SJCRH30 (cell line): ENCODE measurements at places on chromosomes 7 and 10. TPM values are rescaled to one million over a fixed set of nuclear protein-coding genes. Genes with fewer than 3 reads are reported as not detected.

Gene WNT2
- 0.03 and 0.06 TPM in 2 replicates for total RNA-seq

Gene TEX47
- not detected in 2 replicates for total RNA-seq

Gene VSTM4
- total RNA-seq = 7.1 and 7.2 TPM in 2 replicates

Gene HHEX
- 2.9 and 4.2 TPM in 2 replicates for total RNA-seq

Gene C10orf105
- not detected in 2 replicates for total RNA-seq

Gene CHN2
- total RNA-seq = 3.5 and 4.7 TPM in 2 replicates

Gene NRG3
- not detected in 2 replicates for total RNA-seq

Gene ABCB1
- not detected in 2 replicates for total RNA-seq

Gene PGAM2
- not detected in 2 replicates for total RNA-seq

Gene ELFN1
- total RNA-seq = 1.3 and 1.7 TPM in 2 replicates

Gene ABCA13
- total RNA-seq = not detected in 2 replicates

DNA sequence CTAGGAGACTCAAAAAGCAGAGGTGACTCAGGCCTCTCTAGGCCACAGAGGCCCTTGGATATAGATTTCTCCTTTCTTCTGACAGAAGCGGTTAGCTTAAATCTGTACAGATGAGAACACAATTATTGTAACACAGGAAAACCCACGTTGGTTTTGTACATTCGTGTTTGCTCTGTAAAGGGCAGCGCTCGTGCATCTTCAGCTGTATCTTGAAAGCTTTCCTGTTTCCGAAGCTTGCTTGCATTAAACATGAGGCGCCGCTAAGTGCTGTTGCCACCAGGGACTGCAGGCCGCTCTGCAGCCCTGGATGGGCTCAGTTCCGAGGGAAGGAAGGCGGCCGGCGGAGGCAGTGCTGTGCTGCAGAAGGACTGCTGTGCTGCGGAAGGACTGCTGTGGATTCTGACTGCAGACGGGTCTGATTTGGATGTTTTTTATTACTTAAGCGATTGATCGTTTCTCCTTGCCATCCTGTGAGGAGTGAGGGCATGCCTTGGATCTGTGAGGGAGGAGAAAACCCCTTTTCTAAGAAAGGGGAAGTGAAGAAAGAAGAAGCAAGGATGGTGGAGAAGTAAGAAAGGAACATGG, 53.3 kb downstream of the FHIP2A start:
- DNase-seq = no peak

DNA sequence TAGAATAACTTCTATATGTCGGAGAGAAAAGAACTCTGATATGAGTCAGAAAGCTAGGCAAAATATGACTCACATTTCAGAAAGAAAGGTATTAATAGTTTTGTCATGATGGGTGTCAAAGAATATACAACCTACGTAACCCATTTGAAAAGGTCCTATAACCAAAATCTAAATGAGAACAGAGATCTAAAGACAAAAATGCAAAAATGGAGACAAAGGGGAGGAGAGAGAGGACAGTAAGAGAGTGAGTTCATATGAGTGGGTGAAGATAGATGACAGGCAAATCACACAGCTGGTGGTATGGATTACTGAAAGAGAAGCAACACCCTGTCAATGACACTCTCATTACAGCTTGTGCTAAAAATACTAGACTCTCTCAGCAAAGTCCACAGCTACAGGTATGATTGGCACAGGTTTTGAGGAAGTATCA, 25.6 kb downstream of the ANKMY2 start:
- no peak for DNase-seq

DNA sequence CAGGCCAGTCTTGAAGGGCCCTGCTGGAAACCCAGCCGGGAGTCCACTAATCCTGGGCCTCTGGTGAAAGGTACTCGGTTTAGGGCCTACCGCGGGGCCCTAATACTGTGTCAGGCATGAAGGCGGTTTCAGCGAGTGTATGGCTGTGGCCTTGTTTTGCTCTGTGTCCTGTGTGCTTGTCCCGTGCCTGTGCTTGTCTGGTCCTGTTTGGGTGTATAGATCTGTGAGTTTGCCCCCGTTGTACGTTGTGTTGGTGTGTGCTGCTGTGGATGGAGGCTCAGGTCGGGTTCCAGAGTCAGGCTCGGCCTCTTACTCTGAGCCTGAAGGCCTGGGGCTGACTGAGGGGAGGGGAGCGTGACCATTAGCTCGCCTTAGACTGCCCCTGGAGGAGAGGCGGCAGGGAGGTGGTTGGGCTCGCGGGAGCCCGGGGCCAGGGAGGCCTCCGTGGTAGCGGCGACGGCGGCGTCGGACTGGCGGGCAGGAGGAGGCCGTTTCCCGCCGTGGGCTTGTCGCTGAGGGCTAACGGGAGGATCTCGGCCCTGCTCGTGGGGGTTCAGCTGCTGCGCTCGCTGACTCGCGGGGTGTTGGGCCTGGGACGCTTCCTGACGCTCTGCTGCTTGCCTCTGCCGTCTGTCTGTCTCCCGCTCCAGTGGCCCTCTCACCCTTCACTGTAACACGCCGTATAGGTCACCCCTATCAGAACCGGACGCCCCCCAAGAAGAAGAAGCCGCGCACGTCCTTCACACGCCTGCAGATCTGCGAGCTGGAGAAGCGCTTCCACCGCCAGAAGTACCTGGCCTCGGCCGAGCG, 2.6 kb downstream of the TLX1 start:
- no peak for DNase-seq

DNA sequence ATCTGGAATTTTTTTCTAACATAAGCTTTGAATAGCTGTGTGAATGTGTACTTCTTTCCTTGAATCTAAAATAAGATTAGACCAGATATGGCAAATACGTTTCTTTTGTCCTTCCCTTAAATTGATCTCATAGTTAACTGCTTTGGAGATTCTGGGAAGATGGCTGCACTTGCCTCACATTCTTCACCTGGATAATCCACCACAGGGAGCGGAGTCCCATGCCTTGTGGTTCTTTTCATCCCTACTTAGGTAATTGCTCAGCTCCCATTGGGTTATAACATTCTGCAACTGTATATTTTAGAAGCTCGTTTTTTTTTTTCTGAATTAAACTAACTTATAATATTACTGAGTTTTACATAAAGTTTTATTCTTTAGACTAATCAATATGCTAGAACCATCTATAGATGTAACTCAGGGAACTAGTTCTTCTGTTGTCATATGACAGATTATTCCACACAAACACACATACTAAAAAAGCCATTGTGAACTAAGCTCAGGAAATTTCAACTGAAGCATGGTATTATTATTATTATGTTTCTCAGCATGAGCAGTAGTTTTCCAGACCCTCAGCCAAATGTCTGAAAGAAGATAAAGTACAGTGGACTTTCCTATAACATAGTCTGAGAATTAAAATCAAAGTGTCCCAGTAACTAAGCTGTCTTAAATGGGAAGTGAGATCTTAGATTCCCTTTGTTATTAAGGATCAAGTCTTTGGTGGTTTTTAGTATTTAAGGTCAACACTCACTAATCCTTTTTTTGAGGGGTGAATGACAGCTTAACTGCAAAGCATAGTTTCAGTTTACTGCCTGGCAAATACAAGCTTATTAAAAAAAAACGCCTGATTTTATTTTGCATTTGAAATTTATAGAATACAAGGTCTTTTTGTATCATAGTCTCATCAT, 182.3 kb downstream of the PPP1R9A start:
- DNase-seq = no peak

DNA sequence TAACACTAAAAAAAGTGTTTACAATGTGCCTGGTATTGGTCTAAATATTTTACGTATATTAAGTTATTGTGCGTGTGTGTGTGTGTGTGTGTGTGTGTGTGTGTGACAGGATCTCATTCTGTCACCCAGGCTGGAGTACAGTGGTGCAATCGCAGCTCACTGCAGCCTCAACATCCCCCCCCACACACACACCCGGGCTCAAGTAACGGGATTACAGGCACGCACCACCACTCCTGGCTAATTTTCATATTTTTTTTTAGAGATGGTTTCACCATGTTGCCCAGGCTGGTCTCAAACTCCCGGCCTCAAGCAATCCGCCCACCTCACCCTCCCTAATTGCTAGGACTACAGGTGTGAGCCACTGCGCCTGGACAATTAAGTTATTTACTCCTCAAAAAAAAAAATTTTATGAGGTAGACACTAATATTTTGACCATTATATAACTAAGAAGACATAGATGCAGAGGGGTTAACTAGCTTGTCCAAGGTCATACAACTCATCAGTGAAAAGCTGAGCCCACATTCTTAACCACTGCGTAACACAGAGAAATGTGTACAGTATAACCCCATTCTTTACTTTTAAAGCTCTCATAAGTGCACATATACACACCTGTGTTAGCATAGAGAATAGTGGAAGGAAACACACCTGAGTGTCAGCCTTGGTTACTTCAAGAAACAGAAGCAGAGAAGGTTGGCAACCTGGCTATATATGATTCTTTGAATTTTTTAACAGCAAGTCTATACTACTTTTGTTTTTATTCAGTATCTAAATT, 35.0 kb downstream of the DNAJC12 start:
- no peak for DNase-seq

DNA sequence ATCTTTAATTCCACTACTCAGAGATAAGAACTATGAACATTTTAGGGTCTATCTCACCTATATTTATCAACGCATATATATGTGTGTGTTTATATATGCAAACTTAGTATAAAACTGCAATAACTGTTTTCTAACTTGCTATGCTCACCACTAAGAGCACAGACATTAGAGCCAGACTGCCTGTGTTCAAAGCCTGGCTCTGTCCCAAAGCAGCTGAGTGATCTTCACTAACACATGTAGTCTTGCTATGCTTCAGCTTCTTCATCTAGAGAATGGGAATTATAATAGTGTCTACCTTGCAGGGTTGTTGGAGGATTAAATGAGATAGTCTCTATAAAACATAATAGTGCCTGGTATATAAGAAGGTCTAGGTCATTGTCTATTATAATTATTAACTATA, 165.5 kb downstream of the MAGI2 start:
- DNase-seq = no peak

GRCh38 chr10:30637881-30638467, 8.4 kb upstream of the LYZL2 start:
- peak; percentile 58 for DNase-seq

GRCh38 chr7:123929107-123929506, 4.1 kb downstream of the SPAM1 start:
- no peak for DNase-seq

DNA sequence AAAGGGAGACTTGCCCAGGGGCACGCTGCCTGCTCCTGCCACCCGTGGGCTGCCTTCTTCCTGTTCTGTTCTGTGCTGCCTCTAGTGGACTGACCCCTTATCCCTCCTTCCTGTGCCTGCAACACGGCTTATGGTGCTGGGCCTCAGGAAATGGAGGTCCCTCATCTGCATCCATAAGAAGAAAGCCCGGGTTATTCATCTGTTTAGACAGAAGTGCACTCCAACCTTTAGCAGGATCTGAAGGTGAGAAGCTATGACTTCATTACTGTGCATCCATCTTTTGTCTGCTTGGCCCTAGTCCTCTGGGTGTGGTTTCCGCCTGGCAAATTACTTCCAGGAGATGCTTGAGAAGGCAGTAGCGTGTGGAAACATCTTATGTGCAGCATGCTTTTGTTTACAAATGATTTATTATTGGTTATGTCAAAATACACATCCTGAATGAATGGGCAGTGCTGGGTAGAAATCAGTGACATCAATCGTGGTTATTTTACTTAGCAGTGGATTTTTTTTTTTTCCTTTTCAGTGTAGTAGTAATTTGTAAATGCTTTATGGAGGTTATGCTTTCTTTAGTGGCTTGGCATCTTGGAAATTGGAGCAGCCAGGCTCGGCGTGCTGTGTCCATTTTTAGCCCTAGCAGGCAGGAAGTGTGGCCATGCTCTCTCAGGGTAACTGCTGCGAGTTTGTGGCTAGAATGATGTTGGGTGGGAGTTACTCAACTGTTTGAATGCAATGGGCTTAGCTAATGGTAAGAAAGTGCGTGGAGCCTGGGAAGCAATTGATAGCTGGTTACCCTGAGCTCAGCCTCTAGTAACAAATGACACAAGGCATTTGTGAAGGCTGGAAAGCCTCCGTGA, 12.7 kb downstream of the PTPRE start:
- peak; percentile 13 for DNase-seq

DNA sequence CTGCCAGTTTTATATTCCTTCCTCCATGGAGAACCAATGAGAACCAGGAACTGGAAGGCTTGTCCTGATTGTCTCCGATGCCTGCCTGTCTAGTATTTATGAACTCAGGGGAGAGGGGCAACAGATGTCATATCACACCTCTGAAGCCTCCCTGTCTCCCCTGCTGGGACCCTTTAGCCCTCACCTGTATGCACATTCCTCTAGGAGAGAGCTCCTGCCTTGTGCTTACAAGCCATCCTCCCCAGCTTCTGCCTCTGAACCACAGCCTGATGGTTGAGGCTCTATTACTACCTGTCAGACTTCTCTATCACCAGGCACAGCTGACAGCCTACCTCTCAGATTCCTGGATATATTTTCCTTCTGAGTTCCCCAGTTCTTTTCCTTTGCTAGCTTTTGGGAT, 5.9 kb upstream of the FAM131B start:
- DNase-seq = no peak

DNA sequence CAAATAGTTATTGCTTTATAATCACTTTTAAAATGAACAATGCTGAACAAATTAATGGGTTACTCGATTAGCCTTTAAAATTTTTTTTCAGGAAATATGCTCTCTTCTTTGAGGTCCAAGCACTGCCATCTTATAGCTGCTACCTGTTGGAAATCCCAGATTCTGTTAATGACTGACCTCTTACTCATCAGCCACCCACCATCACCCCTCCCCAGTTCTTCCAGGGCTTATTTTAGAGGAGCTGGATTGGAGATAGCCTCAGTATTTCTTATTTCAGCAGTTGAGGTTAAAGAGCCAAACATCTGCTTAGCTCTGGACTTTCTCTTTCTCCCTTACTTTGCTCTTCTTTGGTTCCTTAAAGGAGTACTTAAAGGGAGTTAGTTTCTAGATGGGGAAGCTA, 420.0 kb downstream of the EXOC4 start:
- no peak for DNase-seq

DNA sequence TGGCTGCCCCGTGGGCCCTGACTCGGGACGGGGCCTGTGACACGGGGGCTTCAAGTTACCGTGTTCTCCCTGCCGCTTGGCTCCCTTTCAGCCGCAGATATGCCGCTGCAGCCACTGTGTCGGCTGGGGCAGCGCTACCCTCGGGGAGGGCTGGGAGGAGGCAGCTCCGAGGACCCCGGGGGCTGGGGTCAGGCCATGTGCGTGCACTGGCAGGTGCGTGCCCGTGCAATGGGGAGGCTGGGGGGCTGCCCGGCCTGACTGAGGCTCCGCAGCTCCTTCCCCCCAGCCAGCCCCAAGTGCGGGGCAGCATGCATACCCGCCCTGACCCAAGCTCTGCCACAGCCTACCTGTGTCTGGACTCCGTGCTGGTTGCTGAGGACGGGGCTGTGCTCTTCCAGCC, 29.2 kb downstream of the KNDC1 start:
- no peak for DNase-seq
